Urothelium cell line (cell line): ENCODE measurements at places on chromosomes 1 and 21.
A peak's percentile ranks its signal among the peaks of the same experiment; 100 is the strongest.

DNA sequence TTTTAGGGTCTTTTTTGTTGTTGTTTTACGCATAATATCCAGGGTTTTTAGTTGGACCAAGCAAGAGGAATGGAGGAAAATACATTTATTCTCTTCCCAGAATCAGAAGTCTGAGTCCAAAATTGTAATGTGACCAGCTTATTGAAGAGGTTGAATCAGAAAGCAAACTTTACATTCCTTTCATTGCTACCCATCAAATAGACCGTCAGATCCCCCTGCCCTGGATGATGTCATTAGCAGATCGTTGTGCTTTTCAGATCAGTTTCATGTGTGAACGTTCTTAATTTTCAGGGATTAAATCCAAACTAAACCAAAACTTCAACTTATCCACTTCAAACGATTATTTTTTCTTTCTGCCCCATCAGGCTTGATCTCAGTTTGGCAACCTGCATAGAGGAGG is 85.7 kb upstream of the NGF start:
- DNase-seq = no peak

- DNase-seq = no peak
Observed at GRCh38 chr1:109719337-109719837, 7.3 kb downstream of the GSTM5 start.

GRCh38 chr1:114468047-114468446 is 43.0 kb downstream of the TRIM33 start:
- no peak for DNase-seq

DNA sequence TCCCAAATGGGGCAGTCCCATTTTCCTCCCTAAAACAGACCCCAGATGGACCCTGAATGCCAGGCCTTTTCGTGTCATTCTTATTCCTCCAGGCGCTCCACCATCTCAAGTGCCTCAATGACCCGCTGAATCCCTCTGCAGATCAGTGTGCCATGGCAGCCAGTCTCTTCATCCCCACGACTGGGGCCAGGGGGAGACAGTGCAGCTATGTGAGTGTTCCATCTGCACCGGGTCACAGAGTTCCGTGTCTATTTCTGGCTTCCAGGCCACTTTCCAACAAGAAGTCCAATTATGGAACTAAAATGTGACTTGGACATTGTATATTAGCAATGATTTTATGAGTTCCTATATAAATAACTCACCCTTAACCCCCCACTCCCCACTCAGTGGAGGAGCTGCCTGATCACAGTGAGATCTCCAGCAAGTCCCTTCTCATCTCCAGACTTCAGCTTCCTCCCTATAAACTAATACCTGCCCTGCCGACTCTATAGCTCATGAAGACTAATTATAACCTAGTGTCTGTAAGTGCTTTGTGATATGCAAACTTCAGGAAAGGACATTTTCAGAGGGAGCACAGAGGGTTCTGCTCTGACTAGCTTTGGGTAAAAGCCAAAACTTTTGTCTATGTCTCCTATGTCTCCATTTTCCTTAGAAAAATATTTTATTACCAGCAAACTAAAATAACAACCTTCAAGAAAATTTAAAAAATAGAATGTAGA is 56.3 kb upstream of the NFASC start:
- DNase-seq = no peak

GRCh38 chr1:20216574-20216973 is 30.3 kb upstream of the PLA2G2C start:
- peak; percentile 39 for DNase-seq

DNA sequence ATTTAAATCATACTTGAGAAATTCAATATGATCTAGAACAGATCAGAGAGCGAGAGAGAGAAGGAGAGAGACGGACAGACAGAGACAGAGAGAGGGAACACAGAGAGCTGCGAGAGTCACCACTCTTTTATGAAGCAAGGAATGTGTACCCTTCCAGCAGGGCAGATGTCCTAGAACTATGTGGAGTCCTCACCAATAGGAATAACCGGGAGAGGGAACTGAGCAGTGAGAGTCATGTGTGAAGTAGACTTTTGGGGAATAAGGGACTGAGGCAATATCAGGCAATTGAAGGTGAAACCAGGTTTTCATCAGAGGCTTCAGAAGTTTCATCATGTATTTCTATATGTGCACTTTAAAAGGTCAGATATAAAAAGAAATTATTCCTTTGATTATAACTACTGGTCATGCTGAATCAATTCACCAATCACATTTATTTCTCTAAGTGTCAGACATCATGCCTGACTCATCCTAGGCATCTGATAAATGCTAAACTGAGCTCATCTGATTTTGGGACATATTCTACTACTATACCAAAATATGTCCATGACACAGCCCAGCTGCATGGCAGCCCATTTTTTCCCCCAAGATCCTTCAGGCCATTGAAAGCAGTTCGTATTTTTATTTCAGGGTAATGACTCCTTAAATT is 22.4 kb downstream of the VTCN1 start:
- DNase-seq = no peak
